A172 (cell line): ENCODE measurements at places on chromosomes 7 and 10. TPM values are rescaled to one million over a fixed set of nuclear protein-coding genes. Genes with fewer than 3 reads are reported as not detected.

The ARHGEF35 gene
- total RNA-seq = not detected in 2 replicates

The SEC24C gene
- 79.0 and 83.2 TPM in 2 replicates for total RNA-seq

The EVX1 gene
- total RNA-seq = not detected in 2 replicates

The MTPN gene
- 129 and 148 TPM in 2 replicates for total RNA-seq

The PRKAR2B gene
- total RNA-seq = 13.9 and 14.2 TPM in 2 replicates

The RNF32 gene
- total RNA-seq = not detected in 2 replicates
